ENCODE measurements at places on chromosomes 2 and 18.
A peak's percentile ranks its signal among the peaks of the same experiment; 100 is the strongest.

- no peak for DNase-seq
Measured at GRCh38 chr2:114642166-114642770, 199.8 kb downstream of the DPP10 start.

GRCh38 chr2:101983486-101983885 is 8.3 kb upstream of the IL1R2 start:
- no peak for DNase-seq

- no peak for DNase-seq
Measured at GRCh38 chr2:86700690-86701089, 19.4 kb upstream of the RMND5A start.

DNA sequence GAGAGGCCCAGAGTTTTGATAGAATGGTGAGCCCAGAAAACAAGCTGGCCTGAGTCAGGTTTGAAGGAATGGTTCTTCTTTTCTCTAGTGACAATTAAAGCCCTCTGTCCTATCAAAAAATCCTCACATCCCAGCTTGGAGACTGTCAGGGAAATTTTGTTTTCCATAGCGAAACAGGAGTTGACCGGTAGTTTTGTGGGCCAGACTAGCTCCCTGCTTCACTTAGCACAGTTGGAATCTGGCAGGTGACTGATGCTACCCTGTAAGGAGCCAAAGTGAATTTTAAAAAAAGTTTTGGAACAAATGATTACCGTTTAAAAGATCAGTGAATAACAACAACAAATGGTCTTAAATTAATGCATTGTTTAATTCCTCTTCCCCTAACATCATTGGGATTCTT is 6.7 kb downstream of the NAB1 start:
- DNase-seq, result no peak

GRCh38 chr2:174016447-174016846 is 51.3 kb upstream of the SP3 start:
- DNase-seq, result no peak

- DNase-seq, result peak; percentile 50
Measured at GRCh38 chr2:24409700-24410556, 49.6 kb upstream of the ITSN2 start.

GRCh38 chr18:36638224-36638623 is 190.6 kb downstream of the TPGS2 start:
- no peak for DNase-seq
